ENCODE measurements at places on chromosomes 13 and 19.

DNA sequence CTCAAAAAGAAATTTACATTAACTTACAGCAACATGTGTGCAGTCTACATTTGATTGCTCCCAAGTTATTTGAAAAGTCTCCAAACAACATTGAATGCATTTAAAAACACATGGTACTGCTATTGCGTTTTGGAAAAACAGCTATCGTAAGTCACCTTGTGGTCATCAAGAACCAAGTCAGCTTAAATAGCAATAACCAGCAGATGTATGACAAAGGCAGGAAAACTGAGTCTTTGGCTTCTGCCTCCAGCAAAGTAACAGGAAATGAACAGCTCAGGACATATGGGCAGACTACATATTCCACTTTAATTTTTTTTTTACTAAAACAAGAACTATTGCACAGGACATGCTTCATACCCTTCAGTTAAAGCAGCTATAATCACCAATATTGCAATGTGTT is 580.6 kb upstream of the SPRY2 start:
- no peak for DNase-seq

- DNase-seq = no peak
Observed at GRCh38 chr13:99305158-99305557, 2.0 kb downstream of the GPR183 start.

DNA sequence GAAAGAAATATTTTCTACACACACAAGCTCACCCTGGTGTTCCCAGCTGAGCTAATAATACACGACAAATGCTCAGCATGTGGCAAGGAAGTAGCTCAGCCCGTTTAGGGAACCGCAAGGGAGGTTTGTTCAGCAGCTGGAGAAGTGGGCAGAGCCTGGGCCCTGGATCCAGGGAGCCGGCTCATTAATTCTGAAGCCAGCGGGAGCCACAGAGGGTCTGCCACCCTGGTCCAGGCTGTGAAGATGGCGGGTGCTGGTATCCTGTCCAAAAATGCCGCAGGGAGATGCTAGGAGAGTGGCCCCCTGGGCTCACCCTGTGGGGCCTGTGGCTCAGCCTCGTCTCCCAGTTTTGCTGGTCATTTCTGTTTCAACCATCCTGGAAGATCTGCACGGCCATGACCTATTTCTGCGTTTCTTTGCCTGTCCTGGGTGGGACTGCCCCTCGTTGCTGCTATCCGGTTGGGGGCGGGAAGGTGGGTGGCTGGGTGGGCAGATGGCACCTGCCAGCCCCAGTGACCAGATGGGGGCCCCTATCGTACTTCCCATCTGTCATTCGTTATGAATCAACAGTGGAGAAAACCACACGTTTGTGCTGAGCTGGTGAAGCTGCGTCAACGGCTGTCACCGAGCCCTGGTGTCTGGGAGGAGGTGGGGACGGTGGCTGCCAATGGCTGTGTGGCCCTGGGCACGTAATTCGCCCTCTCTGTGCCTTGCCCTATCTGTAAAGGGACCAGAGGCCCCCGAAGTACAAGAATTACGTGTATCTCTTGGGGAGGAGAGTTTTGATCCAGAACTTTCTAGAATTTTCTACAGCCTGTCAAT is 2.7 kb upstream of the GNA15 start:
- DNase-seq = peak; percentile 92

DNA sequence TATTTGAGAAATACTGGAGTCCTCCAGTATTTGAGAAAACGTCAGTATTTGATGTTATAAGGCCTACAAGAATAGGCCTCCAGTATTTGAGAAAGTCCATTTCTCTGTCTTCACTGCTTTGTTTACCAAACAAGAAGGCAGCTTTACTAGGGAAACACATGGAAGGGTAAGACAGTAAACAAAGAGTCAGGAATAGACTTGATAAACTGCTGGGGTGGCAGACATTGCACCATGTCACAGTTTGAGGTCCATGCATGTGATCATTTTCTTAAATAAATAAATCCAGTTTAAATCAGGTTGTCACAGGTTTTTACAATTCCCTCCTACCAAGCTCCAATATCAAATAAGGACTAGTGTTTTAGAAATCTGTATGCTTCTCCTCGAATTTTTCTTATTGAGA is 1431.0 kb upstream of the SPRY2 start:
- DNase-seq = no peak

DNA sequence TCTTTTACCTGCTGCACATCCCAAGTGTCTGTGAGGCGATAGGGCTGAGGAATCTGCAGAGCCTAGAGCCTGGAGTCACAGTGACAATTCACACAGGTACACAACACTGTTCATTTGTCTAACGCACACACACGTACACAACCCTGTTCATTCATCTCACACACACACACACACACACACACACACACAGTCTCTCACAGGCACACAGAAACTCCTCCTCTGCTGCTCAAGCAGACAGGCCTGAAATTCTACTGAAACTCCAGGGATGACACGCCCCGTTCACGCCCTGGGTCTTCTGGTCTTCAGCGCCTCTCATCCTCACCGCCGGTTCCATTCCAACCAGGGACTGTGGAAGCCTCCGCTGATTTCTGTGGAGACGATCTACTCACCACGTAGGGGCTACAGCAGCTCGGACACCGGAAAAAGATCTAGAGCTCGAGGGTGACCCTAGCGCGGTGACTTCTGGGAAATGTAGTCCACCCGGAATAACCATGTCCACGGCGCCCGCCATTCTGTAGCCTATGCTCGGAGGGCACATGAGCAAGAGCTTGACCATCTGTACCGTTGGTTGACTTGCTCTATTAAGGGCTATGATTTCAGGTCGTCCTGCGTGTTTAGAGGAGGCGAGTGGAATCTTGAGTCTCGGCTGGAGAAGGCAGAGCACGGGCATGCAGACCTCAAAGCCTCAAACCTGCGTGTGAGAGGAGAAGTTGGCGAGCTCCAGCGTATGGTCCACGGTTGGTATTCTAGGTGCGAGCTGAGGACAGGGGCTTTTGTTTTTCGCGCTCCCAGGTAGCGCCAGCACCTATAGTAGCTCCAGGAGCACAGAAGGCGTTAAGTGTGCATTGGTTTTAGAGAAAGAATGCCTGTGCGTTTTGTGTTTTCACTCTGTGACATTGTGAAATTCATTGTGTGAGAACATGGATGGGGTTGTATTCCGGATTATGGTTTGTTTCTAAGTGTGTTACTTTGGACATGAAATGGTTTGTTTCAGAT is 33.4 kb downstream of the ZNF45 start:
- no peak for DNase-seq

DNA sequence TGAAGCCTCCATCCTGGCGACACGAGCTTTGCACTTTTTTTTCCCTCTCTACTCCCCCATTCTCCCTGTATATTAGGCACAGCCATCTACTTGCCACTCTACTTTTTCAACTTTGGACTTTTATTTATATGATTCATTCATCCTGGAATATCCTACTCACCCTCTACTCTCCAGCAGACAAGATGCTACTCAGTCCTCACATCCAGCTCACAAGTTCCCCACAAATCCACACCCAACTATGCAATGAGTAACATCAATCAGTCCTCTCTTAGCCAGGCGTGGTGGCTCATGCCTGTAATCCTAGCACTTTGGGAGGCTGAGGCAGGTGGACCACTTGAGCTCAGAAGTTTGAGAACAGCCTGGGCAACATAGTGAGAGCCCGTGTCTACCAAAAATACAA is 23.9 kb upstream of the URAD start:
- DNase-seq = no peak

- DNase-seq = no peak
Observed at GRCh38 chr13:102291587-102292218, 110.1 kb downstream of the FGF14 start.

DNA sequence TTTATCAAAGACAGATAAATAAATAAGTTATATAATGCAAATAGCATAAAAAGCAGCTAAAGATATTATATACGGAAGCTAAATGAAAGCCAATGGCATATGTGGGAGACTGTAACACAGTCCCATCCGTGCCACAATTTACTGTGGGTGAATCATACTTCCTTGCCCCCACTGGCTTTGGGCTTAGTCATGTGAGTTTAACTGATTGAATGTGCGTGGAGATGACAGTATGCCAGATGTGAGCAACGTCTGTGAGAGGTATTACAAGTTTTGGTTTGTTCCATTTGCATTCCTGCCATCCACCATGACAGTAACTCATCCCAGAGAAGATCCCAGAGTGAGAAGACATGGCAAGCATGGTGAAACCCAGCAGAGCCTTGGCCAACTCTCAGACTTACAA is 340.0 kb downstream of the SUCLA2 start:
- DNase-seq = no peak

DNA sequence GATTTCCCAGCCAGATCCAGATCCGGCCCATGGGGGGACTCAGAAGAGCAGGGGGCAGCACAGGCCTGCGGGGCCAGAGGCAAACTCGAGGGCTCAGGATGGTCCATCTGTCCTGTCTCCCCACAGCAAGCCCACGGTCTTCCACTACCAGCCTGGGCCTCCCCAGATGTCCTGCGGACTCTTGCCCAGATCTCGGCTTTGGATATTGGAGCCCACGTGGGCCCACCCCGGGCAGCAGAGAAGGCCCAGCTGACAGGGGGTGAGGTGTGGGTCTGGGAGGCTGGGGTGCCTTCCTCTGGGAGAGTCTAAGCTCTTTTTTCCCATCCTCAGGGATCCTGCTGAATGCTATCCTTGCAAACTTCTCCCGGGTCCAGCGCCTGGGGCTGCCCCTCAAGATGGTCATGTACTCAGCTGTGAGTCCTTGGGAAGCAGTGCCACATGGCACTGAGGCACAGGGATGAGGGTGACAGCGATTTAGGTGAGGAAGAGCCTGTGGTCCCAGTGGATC is 3.4 kb downstream of the ACP4 start:
- DNase-seq = no peak

- no peak for DNase-seq
Observed at GRCh38 chr13:100604918-100605710, 16.5 kb upstream of the GGACT start.

DNA sequence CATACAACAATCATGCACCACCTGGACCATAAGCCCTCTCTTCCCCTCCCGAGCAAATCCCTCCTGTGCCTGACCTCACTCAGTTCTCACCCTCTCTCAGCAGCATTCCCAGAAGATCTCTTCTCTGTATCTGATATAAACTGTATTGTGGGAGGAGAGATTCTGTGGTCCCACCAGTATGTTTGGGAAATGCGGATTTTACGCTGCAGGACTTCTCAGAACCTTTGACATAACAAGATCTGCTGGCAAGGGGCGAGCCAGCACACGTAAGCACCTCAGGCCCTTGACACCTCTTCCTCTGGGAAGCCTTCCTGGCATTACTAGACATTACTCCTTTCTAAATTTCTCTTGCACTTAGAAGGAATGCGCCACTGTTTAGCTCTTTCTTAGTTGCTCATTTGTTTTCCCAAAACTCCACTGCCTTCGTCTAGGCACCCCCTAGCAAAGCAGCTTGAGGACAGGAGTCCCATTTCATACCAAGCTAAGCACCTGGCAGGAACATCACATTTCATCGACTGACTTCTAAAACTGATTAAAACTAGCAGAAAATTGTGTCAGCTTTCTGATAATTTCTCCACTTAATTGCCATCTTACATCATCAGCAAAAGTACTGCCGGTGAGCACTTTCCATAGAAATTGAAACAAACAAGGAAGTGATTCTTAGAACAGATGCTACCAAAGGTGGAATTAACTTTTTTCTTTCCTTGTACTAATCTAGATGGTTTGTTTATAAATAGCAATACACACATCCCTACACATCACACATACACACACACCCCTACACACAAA is 63.2 kb downstream of the CCDC70 start:
- no peak for DNase-seq

DNA sequence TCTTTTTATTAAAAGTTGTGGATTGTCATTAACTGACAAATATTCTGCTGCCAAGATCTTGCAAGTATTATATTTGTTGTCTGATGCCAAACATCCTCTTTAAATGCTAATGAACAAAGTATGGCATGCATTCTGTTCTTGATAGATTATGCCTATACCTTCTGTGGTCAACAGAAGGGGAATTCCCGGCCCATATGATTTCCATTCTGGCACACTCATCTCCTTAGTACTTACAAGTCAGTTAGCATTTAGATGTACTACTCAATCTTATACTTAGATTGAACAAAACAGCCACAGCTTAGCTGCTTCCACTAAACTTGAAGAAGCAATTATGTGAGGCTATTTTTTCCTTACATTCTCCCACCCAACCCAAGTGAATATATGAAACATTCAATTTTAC is 246.1 kb upstream of the DACH1 start:
- DNase-seq = no peak

Measured in KBM-7 (cell line).